ENCODE measurements at places on chromosomes 7 and 10.

DNA sequence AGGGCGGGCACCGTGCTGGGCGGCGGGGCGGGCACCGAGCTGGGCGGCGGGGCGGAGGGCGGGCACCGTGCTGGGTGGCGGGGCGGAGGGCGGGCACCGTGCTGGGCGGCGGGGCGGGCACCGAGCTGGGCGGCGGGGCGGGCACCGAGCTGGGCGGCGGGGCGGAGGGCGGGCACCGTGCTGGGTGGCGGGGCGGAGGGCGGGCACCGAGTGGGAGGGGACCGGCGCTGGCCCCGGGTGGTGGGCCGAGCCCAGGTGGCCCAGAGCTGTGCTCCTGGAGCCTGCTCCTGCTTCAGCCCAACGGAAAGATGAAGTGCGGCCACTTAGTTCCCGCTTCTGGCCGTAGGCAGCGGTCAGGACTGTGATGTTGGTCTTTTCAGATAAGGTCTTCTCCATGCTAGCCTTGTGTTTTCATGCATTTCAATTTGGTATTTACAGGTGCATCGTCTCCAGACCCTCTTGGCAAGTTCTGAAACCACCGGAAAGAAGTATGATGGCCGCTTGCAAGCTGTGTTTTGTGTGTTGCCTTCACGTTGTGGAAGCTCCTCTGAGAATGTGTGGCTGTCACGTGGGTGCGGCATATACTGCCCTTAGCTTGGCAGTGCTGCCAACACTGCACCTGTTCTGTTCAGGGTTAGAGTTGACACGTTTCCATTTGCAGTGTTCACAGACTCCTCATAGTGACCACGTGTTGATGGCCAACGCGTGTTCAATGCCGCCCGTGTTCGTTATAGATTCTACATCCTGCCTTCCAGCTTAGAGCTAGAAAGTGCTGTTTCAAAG lies 25.2 kb downstream of the IQCE start:
- DNase-seq, result no peak

GRCh38 chr7:16023046-16023445 lies 336.6 kb upstream of the MEOX2 start:
- DNase-seq, result no peak

DNA sequence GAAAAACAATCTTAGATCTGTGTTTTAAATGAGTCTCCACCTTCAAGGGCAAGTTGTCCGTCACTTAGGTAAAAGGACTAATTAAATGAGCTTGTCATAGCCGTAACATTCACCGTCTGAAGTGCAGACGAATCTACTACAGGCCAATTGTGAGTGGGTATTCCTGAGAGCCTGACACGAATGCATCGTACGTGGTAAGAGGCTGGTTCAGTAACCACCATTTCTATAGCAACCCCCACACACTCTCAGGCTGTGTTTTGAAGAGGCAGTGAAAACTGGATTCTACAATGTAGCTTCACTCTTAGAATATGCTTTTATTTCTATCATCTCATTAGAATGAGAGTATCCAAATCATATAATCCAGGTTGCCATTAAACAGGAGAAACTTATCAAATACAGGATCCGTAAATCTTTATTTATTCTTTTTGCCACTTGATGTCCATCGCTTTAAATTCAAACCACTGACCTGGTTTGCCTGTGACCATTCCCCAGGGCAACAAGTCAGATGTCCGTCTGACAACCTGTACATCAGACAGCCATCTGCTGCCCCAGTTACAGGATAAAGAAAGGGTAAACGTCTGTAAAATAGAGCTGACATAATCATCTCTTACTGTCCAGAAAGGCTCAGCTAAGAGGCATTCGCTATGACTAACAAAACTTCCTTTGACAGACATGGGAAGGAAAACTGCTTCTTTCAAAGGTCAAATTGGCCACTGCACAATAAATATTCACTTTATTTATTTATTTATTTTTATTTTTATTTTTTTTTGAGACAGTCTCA lies 70.3 kb upstream of the NMT2 start:
- no peak for DNase-seq

- no peak for DNase-seq
Measured at GRCh38 chr7:75808106-75808505, 5.5 kb downstream of the CCL24 start.

DNA sequence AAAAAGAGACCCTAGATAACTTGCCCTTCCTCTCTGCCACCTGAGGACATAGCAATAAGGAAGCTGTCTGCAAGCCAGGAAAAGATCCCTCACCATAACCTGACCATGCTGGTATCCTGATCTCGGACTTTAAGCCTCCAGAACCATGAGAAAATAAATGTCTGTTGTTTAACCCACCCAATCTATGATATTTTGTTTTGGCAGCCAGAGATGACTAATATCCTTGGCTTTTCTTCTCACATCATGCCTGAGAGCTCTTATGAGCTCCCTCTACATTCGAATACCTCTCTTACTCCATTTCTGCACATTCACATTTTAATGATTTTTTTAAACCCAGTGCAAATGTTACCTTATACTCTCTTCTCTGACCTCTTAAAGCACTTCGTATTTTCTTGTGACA lies 214.0 kb upstream of the CHRM2 start:
- DNase-seq, result no peak

GRCh38 chr7:98559958-98560357 lies 57.1 kb upstream of the NPTX2 start:
- DNase-seq, result no peak

DNA sequence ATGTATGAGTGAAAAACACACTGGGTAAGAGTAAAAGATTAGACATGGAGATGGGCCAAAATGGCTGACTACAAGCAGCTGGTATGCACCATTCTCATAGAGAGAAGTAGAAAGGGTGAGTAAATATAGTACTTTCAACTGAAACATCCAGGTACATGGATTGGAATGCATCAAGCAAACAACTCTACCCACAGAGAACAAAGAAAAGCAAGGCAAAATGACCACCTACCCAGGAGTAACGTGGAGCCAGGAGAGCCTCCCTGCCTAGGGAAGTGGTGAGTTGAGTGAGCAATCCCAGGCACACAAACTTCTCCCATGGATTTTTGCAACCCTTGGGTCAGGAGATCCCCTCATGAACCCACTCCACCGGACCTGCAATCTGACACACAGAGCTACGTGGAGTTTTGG lies 212.8 kb downstream of the PTN start:
- DNase-seq, result no peak

GRCh38 chr7:71843676-71844075 lies 568.5 kb downstream of the CALN1 start:
- DNase-seq, result no peak

DNA sequence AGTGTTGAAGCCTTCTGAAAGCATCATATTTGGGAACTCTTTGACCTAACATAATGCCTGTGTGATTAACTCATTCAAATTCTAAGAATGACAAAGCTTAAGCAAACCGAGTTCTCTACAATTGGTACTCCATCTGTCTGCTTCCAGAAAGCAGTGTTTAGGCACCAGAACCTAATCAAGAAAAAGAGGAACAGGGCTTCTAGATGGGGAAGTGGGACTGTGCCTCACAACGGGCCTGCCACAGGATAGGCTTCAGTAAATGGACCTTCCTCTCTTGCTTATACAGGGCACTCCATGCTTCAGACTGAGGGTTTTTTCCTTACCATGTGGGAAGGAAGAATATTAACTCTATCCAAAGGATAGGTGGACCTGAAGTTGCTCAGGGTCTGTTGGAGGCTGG lies 808.1 kb downstream of the XPNPEP1 start:
- no peak for DNase-seq

DNA sequence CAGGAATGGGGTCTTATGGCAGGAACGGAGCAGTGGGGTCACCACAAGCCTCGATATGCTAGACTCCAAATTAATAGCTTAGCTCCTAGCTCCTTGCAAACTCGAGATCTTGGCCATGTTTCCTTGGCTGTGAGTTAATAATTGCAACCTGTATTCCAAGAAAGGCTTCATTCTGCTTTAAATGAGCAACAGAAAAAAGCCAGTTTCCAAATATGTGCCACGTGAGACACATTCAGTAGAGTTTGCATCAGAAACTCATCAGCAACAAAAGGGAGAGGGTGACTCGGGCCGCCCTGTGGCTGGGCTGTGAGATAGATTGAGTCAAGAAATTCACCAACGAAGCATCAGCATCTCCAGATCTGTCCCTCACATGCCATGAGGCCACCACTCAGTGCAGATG lies 112.0 kb downstream of the NPTX2 start:
- DNase-seq, result no peak

DNA sequence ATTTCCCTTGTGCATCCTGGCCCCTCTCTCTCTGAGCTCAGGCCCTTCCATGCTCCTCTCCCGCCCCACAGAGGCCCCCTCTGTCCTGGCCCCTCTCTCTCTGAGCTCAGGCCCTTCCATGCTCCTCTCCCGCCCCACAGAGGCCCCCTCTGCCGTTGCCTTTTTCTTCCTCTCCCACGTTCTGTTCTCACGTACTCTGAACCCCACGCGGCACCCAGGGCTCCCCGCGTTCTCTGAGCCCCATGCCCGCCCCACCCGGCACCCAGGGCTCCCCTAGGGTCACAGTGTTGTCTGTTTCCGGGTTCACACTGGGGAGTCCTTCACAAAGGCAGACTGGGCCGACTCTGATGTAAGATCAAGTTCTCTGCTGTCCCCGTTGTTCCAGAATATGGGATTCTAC lies 336.8 kb downstream of the DNAJB6 start:
- no peak for DNase-seq

DNA sequence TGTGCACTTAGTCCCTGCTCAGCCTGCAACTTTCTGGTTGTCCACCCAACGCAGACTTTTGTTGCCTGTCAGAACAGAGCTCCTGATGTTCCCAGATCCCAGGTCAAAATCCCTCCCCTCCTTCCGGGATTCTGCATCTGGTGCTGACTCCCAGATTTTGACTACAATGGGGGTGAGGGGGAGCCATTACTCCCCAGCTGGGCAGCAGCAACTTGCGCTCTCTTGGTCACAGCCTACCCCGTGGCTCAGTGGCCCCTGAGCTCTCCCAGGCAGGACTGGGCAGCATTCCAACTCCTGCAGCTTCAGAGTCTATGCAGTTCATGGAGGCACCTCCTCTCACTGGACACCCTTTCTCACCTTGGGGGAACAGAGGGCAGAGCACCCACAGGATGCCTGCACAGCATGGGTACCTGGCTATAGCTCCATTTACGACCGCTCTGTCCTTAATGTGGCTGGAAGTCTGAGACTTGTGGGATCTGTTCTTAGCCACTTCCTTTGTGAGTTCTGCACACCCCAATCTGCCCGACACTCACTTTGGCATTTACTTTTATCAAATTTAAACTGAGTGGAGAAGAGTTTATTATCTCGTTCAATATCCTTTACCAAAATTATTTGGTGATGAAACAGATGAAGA lies 545.5 kb upstream of the MGMT start:
- no peak for DNase-seq

- no peak for DNase-seq
Measured at GRCh38 chr7:131905471-131905973, 349.1 kb upstream of the PODXL start.

- no peak for DNase-seq
Measured at GRCh38 chr10:133481086-133481643, 27.4 kb downstream of the SCART1 start.
